ENCODE measurements at places on chromosomes 4 and X.

- H3K27ac ChIP-seq, result no peak overlapping the region
- peak; percentile 55 for DNase-seq
- no peaks in the 10 kb centered on the region for H3K36me3 ChIP-seq
- no peaks in the 10 kb centered on the region for H3K27me3 ChIP-seq
- H3K4me1 ChIP-seq, result no peaks in the 10 kb centered on the region
- H3K4me3 ChIP-seq, result no peak overlapping the region
These were observed 33.1 kb downstream of the FTHL17 start for GRCh38 chrX:31038575-31039326.

DNA sequence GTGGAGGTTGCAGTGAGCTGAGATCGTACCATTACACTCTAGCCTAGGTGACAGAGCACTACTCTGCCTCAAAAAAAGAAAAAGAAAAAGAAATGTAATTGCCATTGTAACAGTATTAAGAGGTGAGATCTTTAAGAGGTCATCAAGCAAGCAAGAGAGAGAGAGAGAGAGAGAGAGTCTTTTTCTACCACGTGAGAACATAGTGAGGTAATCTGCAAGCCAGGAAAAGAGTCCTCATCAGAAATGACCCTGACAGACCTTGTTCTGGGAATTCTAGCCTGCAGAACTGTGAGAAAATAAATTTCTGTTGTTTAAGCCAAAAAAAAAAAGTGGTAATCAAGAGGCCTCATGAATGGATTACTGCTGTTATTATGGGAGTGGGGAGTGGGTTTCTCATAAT, 14.9 kb downstream of the GPKOW start:
- H3K36me3 ChIP-seq, result no peaks in the 10 kb centered on the region
- H3K27me3 ChIP-seq, result no peaks in the 10 kb centered on the region
- DNase-seq, result no peak
- H3K27ac ChIP-seq, result no peak overlapping the region

- DNase-seq, result no peak
- H3K4me1 ChIP-seq, result no peaks in the 10 kb centered on the region
- no peak overlapping the region for H3K4me3 ChIP-seq
- no peak overlapping the region for H3K27ac ChIP-seq
- no peaks in the 10 kb centered on the region for H3K36me3 ChIP-seq
These were observed 13.6 kb downstream of the PROM1 start for GRCh38 chr4:16070203-16070602.

DNA sequence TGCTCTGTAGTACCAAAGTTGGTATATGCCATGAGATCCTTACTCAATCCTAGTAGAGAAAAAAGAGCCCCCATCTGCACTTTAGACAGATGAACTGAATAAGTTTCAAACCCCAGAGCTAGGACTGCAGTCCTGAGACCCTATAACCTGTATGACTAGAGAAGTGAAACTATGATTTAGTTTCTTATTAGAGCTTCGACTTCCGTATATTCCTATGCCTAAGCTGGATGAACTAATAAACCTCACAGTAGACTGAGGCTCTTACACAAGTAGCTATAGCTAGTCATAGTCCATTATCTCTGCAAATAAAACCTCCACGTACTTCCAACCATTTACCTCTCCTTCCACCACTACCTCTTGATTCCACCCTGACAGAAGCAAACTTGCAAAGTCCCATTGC, 6.3 kb upstream of the OTUD4 start:
- no peak overlapping the region for H3K27ac ChIP-seq
- no peaks in the 10 kb centered on the region for H3K4me1 ChIP-seq
- H3K36me3 ChIP-seq, result no peaks in the 10 kb centered on the region

DNA sequence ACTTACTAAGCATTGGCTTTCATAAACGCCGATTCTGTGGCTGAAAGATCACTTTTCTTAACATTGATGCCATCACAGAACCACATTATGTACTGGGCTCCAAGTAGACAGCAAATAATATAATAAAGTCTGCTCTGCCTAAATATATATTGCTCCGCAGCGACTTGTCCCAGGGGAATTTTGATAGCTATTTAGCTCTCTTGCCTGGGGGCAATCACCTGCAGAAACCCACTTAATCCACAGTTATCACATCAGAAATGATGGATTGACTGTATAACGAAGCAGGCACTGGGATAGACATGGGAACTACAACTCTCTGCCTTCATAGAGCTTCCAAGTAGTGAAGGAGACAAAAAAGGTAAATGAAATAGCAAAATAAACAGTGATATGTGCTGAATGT, 48.0 kb upstream of the MYOZ2 start:
- H3K27me3 ChIP-seq, result no peaks in the 10 kb centered on the region
- no peak overlapping the region for H3K27ac ChIP-seq
- H3K4me1 ChIP-seq, result no peaks in the 10 kb centered on the region

- H3K27me3 ChIP-seq, result no peaks in the 10 kb centered on the region
- no peaks in the 10 kb centered on the region for H3K4me1 ChIP-seq
- no peak within 1 kb of the TSS for H3K27ac ChIP-seq
- H3K4me3 ChIP-seq, result no peak within 1 kb of the TSS
These were observed at the start of gene ADRA2C for GRCh38 chr4:3766036-3766784. ADRA2C (plus strand) TSS chr4:3766385; CDS start chr4:3766607, 222 bp downstream.

GRCh38 chr4:117311989-117312388, 226.6 kb upstream of the TRAM1L1 start:
- H3K27ac ChIP-seq, result no peak overlapping the region
- H3K4me1 ChIP-seq, result no peaks in the 10 kb centered on the region
- no peak overlapping the region for H3K4me3 ChIP-seq
- no peaks in the 10 kb centered on the region for H3K27me3 ChIP-seq

DNA sequence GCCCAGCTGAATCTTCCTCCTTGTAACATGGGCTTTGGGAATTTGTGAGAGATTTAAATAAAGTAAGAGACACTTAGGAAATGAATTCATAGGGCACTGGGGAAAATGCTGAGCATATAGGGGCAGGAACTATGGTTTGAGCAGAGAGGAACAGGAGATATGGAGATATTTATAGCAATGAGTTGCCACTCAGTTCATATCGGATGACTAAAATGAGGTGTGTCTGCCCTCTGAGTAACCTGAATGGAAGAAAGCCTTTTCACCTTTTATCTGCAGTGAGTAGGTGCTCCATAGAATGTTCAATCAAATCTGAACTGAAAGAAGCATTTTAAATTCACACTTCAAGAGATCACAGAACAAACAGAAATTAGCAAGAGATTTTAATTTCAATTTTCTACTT, 105.7 kb downstream of the CEP44 start:
- H3K27ac ChIP-seq, result no peak overlapping the region
- H3K4me1 ChIP-seq, result no peaks in the 10 kb centered on the region
- no peaks in the 10 kb centered on the region for H3K27me3 ChIP-seq
- H3K36me3 ChIP-seq, result no peaks in the 10 kb centered on the region

- no peaks in the 10 kb centered on the region for H3K4me1 ChIP-seq
- H3K27me3 ChIP-seq, result no peaks in the 10 kb centered on the region
- no peak for DNase-seq
These were observed 467.6 kb upstream of the CNKSR2 start for GRCh38 chrX:20906571-20906970.

GRCh38 chr4:109614466-109614865, 54.4 kb downstream of the MCUB start:
- no peak overlapping the region for H3K27ac ChIP-seq
- no peak for DNase-seq
- no peaks in the 10 kb centered on the region for H3K4me1 ChIP-seq
- H3K27me3 ChIP-seq, result no peaks in the 10 kb centered on the region
- H3K4me3 ChIP-seq, result no peak overlapping the region

- H3K4me1 ChIP-seq, result no peaks in the 10 kb centered on the region
- DNase-seq, result no peak
- no peak overlapping the region for H3K4me3 ChIP-seq
- peak overlapping the region; percentile 77 for H3K27ac ChIP-seq
These were observed 38.7 kb upstream of the PDK3 start for GRCh38 chrX:24426340-24426913.

DNA sequence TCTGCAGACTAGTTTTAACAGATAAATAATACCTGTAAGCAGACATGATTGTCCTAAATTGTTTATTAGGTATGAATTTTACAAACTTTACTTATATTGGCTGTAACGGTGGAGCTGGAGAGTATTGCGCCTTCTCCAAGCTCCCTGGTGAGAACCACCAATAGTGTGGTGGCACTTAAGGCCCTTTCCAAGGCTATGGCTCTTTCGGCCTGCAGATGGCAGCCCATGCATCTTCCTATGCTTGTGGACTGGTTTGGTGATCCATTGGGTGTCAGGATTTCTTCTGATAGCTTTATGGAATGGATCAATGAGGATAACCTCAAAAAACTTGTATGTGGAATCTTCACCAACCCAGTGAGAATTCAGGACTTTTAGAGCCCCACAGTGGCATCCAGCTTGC, 7.8 kb downstream of the LARP1B start:
- no peak for DNase-seq
- H3K4me3 ChIP-seq, result no peak overlapping the region
- no peaks in the 10 kb centered on the region for H3K27me3 ChIP-seq
- no peak overlapping the region for H3K27ac ChIP-seq

DNA sequence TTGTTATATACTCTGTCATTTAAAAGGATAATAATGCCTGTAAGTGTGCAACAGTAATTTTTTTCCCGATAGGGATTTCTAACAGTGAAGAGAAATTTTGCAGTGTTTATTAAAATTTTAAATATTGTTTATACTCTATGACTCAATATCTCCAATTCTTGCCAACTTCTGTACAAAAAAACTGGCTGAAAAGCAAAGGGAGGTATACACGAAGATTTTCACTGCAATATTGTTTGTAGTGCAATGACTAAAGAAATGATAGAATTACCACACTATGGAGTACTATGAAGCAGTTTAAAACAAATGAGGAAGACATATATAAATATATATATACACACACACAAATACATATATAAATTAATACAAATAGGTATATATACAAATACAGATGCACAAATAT, 187.9 kb upstream of the IL15 start:
- no peak overlapping the region for H3K4me3 ChIP-seq
- no peak overlapping the region for H3K27ac ChIP-seq
- no peaks in the 10 kb centered on the region for H3K27me3 ChIP-seq

GRCh38 chr4:106773076-106773905, 262.8 kb downstream of the DKK2 start:
- H3K4me1 ChIP-seq, result no peaks in the 10 kb centered on the region
- no peaks in the 10 kb centered on the region for H3K27me3 ChIP-seq
- no peak for DNase-seq
- no peaks in the 10 kb centered on the region for H3K36me3 ChIP-seq

GRCh38 chr4:173138624-173139023, 30.0 kb upstream of the GALNT7 start:
- DNase-seq, result no peak
- no peak overlapping the region for H3K4me3 ChIP-seq
- no peaks in the 10 kb centered on the region for H3K27me3 ChIP-seq
- no peaks in the 10 kb centered on the region for H3K4me1 ChIP-seq
- no peak overlapping the region for H3K27ac ChIP-seq

- no peaks in the 10 kb centered on the region for H3K36me3 ChIP-seq
- no peaks in the 10 kb centered on the region for H3K4me1 ChIP-seq
- H3K27ac ChIP-seq, result no peak overlapping the region
- H3K4me3 ChIP-seq, result no peak overlapping the region
- no peaks in the 10 kb centered on the region for H3K27me3 ChIP-seq
- DNase-seq, result no peak
These were observed 16.7 kb downstream of the SLC7A11 start for GRCh38 chr4:138225477-138225876.

DNA sequence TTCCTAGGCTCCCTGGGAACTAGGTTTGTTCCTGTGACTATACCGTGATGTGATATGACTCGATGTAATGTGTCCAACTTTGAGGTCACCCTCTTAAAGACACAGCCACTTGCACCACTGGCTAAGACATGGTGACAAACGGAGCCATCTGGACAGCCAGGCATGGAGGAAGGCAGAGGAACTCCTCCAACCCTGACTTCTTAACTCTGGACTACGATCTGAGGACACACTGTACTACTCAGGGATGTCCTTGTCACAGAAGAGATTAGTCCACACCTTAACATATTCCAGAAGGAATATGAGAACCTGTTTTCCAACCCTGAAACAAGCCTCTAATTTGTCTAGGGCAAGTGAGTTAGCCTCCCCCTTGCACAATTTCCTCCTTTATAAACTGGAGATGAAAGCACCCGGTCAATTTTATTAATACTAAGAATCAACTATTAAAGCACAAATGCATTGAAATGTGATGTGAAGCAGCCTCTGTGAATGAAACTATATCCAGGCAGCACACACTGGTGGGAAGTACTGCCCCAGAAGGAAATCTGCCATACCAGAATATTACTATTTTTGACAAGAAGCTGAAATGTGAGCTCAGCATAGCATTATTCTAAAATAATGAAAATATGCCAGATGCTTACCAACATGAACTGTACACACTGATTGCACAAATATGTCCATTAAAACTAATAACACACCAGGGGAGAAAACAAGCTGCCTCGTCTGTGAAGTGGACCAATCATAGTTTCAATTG, 47.3 kb downstream of the TSPAN5 start:
- H3K36me3 ChIP-seq, result no peaks in the 10 kb centered on the region
- no peak overlapping the region for H3K27ac ChIP-seq
- H3K27me3 ChIP-seq, result no peaks in the 10 kb centered on the region

DNA sequence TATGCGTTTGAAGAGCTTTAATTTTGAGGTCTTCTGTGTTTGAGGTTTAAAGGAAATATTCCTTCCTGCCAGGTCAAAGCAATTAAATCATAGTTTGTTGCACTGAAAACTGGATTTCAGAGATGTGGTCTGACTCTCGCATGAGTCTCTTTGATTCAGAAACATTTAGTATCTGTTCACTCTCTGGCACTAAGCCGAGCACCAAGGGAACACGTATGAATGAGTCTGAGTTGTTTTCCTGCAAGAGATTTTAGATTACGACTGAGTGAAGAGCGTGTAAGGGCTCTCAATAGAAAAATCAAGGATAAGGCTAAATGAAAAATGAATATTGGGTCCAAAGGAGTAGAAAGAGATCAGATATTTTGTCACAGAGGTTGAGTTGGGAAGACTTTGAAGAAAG, 875.4 kb upstream of the PRKX start:
- H3K4me1 ChIP-seq, result no peaks in the 10 kb centered on the region
- no peak overlapping the region for H3K27ac ChIP-seq
- DNase-seq, result no peak
- H3K4me3 ChIP-seq, result no peak overlapping the region
- no peaks in the 10 kb centered on the region for H3K27me3 ChIP-seq
- H3K36me3 ChIP-seq, result no peaks in the 10 kb centered on the region
